NCI-H2081 (cell line): ENCODE measurements at places on chromosomes 3 and 15.

- no peak for DNase-seq
Observed at GRCh38 chr15:58534556-58534955, 102.8 kb downstream of the LIPC start.

- no peak for DNase-seq
Observed at GRCh38 chr3:39398700-39399099, 7.8 kb upstream of the RPSA start.

GRCh38 chr15:85880501-85881190, 85.9 kb upstream of the KLHL25 start:
- DNase-seq, result no peak

DNA sequence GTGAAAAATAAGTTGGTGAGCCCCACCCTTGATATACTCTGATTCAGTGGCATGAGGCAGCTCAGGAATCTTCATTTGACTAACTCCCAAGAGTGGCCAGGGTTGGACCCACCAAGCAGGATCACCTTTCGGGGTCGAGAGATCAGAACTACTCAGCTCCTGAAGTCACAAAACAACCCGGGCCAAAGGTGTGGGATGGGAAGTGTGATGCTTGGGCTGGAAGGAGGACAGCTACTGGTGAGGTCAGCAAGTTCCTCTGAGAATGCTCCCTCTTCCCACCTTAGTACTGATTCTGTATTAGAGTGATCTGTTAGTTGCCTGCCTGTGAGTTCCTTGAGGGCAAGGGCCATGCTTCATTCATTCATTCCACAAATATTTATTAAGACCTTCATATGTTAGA, 15.1 kb downstream of the ESYT3 start:
- DNase-seq, result no peak

DNA sequence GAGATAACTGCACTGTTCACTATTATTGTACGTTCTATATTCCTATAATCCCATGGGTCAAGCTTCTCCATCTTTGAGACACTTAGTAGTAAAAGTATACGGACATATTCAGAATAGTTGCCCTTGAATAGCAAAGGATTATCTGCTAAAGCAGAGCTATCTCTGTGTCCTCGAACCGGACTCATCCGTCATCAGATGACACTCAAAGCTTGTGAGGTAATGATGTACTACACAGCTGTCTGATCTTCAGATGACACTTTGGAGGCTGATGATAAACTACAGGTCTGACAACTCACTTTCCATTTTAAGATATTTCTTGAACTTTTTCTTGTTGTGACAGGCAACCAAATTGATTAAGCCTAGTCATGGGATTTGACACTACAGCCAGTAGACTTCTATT, 240.2 kb downstream of the SCAPER start:
- no peak for DNase-seq
